ENCODE measurements at places on chromosomes 6 and 20.
A peak's percentile ranks its signal among the peaks of the same experiment; 100 is the strongest.

DNA sequence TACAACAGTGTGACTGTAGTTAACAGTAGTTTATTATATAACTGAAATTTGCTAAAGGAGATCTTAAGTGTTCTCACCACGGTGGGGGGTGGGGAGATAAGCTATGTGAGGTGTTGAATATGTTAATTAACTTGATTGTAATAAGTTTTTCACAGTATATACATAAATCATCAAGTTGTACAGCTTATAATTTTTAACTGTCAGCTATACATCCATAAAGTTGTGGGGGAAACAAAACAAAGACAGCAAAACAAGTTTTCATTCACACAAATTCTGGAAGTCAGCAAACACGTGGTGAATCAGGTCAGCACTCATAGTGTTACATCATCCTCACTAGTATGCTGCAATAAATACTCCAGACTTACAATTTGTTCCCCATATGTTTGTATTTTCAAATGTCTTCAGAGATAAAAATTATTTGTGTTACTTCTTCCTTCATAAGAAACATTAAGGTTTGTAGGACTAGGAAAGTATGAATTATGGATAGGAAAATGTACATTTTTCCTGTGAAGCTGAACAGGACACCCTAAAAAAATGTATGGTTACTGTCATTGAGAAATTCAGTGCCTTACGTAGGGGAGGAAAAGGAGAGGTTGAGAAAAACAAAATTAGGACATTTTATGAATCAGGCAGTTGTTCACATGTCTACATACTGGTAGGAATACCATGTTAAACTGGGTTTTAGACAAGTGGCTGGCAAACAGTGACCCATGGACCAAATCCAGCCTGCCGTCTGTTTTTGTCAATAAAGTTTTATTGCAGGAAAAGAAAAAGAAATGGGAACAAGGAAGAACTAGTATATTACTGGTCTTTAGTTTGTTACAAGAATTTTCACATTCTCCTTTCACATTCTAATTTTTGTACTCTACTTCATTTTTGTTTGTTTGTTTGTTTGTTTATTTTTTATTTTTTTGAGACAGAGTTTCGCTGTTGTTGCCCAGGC is 6.0 kb downstream of the SUMO4 start:
- peak; percentile 51 for DNase-seq

DNA sequence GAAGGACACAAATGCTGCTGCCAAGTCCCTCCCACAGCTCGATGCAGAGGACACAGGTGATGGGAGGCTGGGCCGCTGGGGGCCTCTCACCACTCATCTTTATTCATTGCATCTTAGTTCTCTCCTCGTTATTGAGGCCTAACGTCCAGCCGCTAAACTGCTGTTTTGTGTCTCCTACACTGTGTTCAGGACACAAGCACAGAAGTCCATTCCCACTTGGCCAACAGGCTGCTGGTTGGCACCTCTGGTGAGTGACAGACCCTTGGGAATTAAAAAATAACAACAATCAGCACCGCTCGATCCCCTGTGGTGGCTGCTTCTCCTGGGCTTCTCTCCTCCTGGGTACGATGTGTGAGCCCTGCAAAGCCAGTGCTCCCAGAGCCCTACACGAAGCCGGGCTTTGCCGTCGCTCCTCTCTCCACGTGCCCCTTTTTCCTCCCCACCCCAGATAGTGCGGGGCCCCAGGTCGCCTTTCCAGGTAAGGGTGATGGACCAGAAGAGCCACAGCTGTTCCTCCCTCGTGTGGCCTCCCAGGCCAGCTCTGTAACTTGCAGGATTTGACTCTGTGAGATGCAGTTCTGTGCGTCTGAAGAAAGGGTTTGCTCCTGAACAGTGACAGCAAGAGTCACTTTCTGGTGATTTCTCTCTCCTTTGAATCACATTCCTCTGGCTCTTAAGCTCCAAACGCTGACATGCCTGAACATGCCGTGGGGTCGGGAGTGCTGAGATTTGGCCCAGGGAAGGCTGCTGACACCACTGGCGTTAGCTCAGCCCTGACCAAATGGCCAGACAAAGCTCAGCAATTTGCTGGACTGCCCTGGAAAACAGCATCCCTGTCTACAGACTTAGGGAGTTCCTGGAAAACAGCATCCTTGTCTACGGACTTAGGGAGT is 59.3 kb downstream of the DLL1 start:
- DNase-seq = peak; percentile 42

- no peak for DNase-seq
Measured at GRCh38 chr20:49230561-49231133, 11.4 kb downstream of the DDX27 start.

- no peak for DNase-seq
Measured at GRCh38 chr6:110357664-110358552, at the start of gene METTL24. METTL24 (minus strand) TSS chr6:110358349; CDS start chr6:110358272, 77 bp downstream.

DNA sequence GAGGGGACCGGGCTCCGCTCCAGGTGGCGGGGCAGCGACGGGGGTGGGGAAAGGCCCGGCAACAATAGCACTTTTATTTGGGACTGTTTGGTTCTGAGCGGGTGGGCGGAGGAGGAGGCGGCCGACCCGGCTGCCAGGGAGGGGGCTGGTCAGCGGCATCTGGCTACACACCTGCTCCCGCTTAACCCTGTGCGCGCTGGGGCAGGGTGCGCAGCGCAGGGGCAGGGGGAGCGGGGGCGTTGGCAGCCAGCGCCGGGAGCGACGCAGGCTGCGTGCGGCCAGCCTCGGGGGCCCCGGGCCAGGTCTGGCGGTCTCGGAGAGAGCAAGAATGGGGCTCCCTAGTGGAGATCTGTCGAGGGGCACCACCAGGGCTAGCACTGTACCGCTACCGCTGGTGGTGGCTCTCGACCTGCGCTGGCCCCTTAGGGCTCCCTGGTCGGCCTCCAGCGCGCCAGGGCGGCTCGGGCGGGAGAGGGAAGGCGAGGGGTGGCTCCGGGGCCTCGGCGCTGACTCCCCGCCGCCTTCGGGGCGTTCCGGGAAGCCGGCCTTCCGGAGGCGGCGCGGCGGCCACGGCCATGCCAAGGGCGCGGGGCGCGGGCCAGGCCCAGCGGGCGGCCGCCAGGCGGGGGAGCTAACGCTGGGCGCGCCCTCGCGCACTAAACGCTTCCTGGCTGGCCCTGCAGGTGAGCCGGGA is 92.4 kb downstream of the NCR2 start:
- DNase-seq = no peak

- DNase-seq = no peak
Measured at GRCh38 chr20:5270603-5271002, 46.2 kb downstream of the PROKR2 start.

GRCh38 chr6:155455766-155456165 is at the start of gene NOX3:
NOX3 (minus strand) TSS chr6:155455839; CDS start chr6:155455800, 39 bp downstream.
- no peak for DNase-seq

DNA sequence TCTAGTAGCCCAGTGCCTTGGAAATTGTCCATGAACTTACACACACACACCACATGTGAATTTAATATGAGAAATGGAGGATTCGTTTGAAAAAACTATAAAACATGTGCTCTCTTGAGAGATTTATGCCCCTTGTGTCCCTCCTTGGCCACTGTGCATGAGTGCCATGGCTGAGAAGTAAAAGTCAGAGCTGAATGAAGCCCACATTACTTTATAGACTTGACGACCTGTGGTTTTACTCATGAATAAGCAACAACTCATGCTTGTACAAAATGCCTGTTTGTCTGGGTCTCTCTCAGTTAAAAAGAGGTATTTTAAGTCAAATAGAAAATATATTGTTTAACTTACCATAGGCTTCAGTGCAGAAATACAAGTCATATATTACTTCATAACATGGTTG is 102.7 kb downstream of the KCNQ5 start:
- no peak for DNase-seq

- DNase-seq = peak; percentile 30
Measured at GRCh38 chr20:61263084-61263695, 11.1 kb downstream of the CDH4 start.

GRCh38 chr6:22380236-22380635 is 83.4 kb upstream of the PRL start:
- no peak for DNase-seq

GRCh38 chr6:168123165-168123911 is 44.3 kb upstream of the FRMD1 start:
- no peak for DNase-seq

DNA sequence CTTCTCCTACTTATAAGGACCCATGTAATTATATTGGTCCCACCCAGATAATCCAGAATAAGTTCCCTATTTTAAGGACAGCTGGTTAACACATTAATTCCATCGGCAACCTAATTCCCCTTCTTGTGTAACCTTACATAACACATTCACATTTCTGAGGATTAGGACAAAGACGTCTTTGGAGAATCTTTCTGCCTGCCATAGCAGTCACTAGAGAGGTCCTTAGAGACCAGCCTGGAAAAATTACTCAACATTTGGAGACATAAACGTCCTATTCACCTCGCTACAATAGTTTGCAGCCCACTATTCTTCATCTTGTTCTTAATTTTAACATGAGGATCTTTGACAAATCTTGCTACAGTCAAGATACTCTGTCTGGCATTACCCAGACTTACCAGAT is 100.1 kb downstream of the MAFB start:
- no peak for DNase-seq

DNA sequence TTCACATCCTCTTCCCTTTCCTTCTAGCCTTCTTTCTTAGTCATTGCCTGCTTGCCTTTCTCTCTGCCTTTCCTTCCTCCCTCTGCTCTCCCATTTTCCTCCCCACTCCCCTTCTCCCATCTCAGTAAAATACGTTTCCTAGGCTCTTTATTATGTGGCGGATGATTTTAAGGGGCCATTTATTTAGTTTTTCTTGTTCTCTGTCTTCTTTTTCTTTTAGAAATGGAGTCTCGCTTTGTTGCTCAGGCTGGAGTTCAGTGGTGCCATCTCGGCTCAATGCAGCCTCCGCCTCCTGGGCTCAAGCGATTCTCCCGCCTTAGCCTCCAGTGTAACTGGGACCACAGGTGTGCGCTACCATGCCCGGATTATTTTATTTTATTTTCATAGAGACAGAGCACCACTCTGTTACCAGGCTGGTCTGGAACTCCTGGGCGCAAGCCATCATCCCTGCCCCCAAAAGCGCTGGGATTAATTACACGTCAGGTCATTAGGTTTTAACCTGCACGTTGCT is 1.5 kb downstream of the MTHFD1L start:
- DNase-seq = no peak

- no peak for DNase-seq
Measured at GRCh38 chr20:10379761-10380160, 54.3 kb downstream of the MKKS start.

- peak; percentile 86 for DNase-seq
Measured at GRCh38 chr6:158708239-158708638, 58.4 kb downstream of the SYTL3 start.

DNA sequence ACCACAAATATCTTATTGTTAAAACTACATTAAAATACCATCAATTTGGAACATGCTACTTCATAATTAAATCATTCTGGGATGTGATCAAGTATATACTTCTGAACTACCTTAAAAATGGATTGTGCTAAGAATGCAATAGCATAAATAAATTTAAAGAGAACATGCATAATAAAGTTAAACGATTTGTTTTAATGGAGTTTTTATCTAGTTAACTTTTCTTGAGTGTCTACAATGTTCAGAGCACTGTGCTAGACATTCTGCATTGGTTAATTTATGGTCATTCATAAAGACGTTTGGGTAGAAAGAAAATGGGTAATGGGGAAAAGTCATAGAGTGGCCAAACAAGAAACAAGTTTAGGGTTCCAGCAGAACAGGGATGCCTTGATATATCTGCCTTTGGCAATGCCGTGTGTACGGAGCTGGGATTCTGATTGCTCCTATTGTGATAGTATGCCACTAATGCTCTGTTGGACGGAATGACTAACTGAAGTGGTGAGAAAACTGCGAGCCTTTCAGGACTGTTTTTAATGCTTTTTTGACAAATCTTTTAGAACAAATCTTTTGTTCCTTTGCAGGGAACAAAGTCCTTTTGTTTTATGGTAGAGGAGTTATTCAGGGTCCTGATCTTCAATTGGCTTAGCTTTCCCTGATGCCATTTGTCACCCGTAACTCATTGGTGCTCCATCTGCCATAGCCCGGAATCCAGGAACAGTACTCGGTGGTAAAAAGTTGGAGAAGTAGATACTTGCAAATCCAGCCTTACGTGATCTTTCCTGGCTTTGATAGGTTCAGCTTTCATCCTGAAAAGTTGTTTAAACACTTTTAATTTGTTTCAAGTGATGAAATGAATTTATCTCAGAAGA is 162.6 kb downstream of the BCKDHB start:
- no peak for DNase-seq

- no peak for DNase-seq
Measured at GRCh38 chr6:69398729-69399128, 398.1 kb downstream of the LMBRD1 start.

DNA sequence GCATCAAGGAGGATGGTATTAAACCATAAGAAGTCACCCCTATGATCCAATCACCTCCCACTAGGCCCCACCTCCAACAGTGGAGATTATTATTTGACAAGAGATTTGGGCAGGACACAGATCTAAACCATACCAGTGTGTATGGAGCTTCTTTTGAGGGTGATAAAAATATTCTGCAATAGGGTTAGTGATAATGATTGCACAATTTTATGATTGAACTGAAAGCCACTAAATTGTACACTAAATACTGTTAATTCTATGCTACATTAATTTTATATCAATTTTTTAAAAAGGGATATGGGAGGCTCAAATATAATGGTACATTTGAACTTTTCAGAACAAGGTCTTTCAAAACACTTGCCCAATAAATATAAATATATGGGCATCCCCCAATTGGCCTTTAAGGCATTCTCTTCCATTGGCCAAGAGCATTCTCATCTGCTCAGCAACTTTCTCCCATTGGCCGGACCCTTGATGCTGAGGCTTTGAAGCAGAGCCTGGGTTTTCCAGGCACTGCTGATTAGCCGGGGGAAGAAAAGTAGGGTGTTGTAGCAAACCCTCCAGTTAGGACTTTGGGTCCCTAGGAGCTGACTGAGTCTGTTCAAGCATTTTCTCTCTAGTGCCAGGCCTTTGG is 209.9 kb downstream of the LRFN2 start:
- no peak for DNase-seq

DNA sequence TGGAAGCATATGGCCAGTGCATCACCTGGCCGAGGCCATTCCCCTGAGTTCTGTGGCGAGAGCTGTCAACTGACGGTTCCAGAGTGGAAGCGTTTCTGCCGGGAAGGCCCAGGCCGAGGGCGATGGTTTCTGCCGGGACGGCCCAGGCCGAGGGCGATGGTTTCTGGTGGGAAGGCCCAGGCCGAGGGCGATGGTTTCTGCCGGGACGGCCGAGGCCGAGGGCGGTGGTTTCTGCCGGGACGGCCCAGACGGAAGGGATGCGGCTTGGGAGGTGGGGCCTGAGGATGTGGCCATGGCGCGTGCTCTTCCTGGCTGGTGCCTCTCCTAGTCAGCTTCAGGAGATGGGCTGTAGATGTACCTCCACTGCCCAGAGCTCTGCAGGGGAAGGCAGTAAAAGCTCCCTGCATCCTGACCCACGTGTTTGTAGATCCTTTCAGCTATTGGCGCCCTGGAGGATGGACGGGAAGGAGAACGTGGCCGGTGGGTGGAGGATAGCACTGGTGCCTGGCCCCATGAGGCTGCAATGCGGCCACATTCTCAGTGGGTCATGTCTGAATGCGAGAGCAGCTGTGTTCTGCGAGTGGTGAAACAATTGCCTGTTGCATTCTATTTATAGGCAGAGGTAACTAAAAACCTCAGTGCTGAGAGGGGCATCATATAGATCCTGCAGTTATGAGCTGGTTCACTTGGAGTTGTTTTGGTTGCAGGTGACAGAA is 12.8 kb downstream of the TPD52L2 start:
- no peak for DNase-seq
